ENCODE measurements at places on chromosomes 3 and 15.

DNA sequence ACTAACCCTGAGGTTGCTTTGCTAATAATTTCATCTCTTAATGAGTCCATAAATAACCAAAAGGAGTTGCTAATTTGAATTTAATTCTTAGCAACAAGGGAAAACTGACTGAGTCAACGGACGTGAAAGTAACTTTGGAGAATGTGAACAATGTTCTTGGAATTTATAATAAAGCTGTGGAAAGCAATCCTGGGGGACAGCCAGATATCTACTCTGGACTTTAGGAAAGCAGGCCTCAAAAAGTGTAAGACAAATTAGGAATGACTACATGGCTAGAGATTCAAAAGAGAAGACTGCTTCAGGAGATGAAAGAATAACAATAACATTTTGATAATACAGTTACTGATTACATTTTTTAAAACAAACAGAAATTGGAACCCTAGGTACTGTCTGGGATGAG lies 318.4 kb upstream of the COL8A1 start:
- no peak for DNase-seq

GRCh38 chr15:55289011-55289745 lies 435 bp downstream of the RAB27A start:
- no peak for DNase-seq

DNA sequence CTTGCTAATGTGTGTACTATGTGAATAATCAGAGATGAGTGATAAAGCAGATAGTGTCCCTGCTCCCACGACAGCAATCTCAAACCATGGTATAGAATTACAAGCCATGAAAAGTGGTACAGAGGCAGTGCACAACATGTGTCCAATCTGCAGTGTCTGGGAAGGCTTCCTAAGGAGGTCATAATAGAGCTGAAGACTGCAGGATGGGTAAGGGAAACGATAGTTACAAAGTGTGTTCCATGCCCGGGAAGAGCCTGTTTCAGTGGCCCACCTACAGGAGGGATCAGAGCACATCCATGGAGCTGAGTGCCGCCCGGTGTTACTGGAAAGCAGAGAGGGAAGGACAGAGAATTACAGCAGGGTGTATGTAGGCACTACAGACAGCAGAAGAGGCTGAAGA lies 48.9 kb downstream of the PAK2 start:
- DNase-seq, result no peak

GRCh38 chr15:75822685-75823278 lies 20.5 kb upstream of the UBE2Q2 start:
- DNase-seq, result no peak

- DNase-seq, result no peak
These were observed 153.9 kb upstream of the ARHGEF26 start for GRCh38 chr3:153967260-153967659.
